Activated CD4-positive, alpha-beta memory T cell treated with anti-CD3 and anti-CD28 coated beads, Interleukin-2, amount 10 ng/mL, durations not matched to agents 7 days and 5 days (primary cell): ENCODE measurements at places on chromosomes 11 and 22. TPM values are rescaled to one million over a fixed set of nuclear protein-coding genes. Genes with fewer than 3 reads are reported as not detected.

DNA sequence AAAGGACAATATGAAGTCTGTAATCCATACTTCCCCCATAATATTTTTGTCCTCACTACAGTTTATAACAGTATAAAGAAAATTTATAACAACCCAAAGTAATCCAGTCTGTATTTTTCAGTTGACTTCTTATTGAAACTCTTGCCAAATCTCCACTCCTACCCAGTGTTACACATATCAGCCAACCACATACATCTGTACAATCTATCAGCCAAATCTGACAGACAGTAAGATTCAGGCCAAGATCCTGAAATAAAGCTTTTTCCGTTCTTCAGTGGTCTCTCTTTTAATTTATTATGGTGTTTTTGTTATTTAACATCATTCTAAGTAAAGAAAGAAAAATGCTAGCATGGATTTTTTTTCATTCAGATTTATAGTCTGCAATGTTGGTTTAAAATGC is 2370.9 kb upstream of the RAG2 start:
- no peaks in the 10 kb centered on the region for H3K36me3 ChIP-seq
- no peak overlapping the region for H3K4me3 ChIP-seq
- H3K27ac ChIP-seq, result no peak overlapping the region
- H3K27me3 ChIP-seq, result no peaks in the 10 kb centered on the region

- H3K4me3 ChIP-seq, result no peak overlapping the region
- no peak for DNase-seq
These were observed 99.4 kb downstream of the PDE3B start for GRCh38 chr11:14742849-14743559.

- H3K27ac ChIP-seq, result no peak overlapping the region
- no peak for DNase-seq
- peaks cover 2% of the 10 kb centered on the region for H3K36me3 ChIP-seq
- H3K4me1 ChIP-seq, result no peaks in the 10 kb centered on the region
- H3K27me3 ChIP-seq, result no peaks in the 10 kb centered on the region
- H3K4me3 ChIP-seq, result no peak overlapping the region
These were observed 53.8 kb downstream of the CASP12 start for GRCh38 chr11:104844451-104844850.

DNA sequence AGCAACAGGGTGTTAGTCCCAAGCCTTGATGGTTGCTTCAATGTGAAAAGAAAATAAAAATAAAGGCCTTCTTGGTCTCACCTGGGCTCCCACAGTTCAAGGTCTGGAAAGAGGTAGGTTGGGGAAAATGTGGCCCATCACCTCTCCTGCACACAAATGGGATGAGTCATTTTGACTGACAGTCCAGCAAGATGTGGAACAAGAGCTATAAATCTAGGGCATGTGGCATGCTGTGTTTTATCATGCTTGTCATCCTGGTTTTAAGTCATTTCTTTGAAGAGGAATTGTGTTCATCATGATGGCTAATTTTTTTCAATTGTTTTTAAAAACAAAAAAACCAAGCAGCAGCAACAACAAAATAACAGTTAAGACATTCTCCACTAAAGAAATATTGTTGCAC is 503.7 kb downstream of the NTM start:
- no peak overlapping the region for H3K4me3 ChIP-seq
- H3K36me3 ChIP-seq, result no peaks in the 10 kb centered on the region
- no peaks in the 10 kb centered on the region for H3K27me3 ChIP-seq
- H3K27ac ChIP-seq, result no peak overlapping the region
- no peak for DNase-seq

GRCh38 chr11:12102588-12103410 is 7.6 kb upstream of the MICAL2 start:
- peaks cover 21% of the 10 kb centered on the region for H3K27me3 ChIP-seq
- peaks cover 49% of the 10 kb centered on the region for H3K4me1 ChIP-seq
- no peak for DNase-seq
- peaks cover 4% of the 10 kb centered on the region for H3K36me3 ChIP-seq

DNA sequence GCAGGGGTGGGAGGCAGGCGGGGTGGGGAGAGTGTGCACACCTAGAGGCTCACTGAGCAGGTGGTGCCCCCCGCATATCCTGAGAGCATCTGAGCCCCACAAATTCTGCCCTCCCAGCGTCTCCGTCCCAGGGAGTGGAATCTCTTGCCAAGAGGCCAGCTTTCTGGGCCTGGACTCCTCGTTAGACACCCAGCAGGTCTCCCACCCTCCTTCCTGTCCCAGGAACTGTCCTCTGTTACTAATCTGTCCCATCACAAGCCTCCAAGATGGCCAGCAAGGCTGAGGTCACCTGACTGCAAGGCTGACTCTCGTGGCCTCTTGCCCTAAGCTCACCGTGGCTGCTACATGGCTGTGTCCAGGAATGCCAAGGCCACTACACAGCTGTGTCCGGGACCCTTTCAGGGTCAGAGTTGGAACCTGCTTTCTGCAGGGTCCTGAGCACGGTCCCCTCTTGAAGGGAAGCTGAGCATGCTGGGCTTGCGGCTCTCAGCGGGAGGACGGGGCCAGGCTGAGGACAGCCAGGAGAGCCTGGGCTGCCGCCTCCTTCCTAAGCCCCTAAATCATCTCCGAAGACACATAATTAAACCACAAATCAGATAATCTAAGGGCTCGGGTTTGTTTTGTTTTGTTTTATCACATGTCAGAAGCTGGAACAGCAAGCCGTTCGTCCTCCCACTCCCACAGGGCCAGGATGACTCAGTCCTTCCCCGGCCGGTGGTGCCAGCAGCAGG is 1327.3 kb downstream of the TBC1D22A start:
- H3K27ac ChIP-seq, result no peak overlapping the region
- H3K27me3 ChIP-seq, result peaks cover 19% of the 10 kb centered on the region
- H3K36me3 ChIP-seq, result no peaks in the 10 kb centered on the region
- no peak for DNase-seq
- H3K4me1 ChIP-seq, result peaks cover 2% of the 10 kb centered on the region

- no peak for DNase-seq
- H3K36me3 ChIP-seq, result no peaks in the 10 kb centered on the region
- no peak overlapping the region for H3K4me3 ChIP-seq
- no peak overlapping the region for H3K27ac ChIP-seq
These were observed 362.7 kb upstream of the CCDC90B start for GRCh38 chr11:83648610-83649527.

DNA sequence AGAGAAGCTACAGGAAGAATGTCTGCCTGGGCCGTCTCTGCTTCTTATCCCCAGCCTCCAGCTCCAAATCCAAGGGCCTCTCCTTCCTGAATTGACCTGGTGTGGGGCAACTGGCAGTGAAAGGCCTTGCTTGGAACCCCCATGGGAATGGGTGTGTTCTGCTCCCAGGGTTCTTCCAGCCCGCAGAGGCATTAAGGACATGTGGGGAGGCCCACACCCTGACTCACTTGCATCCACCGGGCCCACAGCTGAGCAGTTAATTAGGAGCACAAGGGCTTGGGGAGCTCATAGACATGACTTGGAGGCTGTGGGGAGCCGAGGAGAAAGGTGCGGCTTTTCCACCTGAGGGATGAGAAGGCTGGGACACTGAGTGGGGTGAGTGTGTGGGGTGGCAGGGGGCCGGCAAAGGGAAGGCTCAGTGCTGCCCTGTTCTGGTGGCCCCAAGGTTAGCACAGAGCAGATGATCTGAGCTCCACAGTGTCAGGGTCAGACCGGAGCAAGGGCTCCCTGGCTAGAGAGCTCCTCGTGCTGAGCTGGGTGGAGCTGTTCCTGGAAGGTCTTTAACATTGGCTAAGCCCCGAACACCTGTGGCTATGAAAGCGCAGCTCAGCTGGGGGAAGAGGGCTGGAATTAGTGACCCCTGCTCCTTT is 64.5 kb upstream of the NECTIN1 start:
- no peak overlapping the region for H3K4me3 ChIP-seq
- H3K36me3 ChIP-seq, result no peaks in the 10 kb centered on the region
- H3K27me3 ChIP-seq, result peaks cover 17% of the 10 kb centered on the region
- DNase-seq, result no peak
- H3K27ac ChIP-seq, result no peak overlapping the region

DNA sequence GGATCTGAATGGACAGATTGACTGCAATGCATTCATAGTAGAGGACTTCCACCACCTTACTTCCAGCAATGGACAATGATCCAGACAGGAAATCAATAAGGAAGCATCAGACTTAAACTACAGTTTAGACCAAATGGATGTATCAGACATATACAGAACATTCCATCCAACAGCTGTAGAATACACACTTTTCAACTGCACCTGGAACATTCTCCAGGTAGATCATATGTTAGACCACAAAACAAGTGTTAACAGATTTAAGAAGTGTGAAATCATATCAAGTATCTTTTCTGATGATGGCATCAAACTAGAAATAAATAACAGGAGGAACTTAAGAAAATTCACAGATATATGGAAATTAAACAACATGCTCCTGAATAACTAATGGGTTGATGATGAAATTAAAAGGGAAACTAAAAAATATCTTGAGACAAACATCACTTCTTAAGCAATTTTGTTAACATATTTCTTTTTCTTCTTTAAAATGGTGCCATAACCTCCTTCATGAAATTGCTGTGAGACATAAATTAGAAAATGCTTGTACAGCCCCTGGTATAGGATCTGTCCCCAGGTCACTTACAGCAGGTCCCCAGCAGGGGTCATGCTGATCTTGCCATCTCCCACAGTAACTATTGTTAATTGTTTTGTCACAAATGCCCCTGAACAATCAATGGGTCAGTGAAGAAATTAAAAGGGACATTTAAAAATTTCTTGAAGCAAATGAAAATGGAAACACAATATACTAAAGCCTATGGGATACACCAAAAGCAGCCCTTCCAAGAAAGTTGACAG is 100.0 kb upstream of the OR4B1 start:
- H3K27me3 ChIP-seq, result no peaks in the 10 kb centered on the region
- peaks cover 71% of the 10 kb centered on the region for H3K36me3 ChIP-seq
- peaks cover 6% of the 10 kb centered on the region for H3K4me1 ChIP-seq
- no peak for DNase-seq
- H3K27ac ChIP-seq, result no peak overlapping the region
- H3K4me3 ChIP-seq, result no peak overlapping the region

DNA sequence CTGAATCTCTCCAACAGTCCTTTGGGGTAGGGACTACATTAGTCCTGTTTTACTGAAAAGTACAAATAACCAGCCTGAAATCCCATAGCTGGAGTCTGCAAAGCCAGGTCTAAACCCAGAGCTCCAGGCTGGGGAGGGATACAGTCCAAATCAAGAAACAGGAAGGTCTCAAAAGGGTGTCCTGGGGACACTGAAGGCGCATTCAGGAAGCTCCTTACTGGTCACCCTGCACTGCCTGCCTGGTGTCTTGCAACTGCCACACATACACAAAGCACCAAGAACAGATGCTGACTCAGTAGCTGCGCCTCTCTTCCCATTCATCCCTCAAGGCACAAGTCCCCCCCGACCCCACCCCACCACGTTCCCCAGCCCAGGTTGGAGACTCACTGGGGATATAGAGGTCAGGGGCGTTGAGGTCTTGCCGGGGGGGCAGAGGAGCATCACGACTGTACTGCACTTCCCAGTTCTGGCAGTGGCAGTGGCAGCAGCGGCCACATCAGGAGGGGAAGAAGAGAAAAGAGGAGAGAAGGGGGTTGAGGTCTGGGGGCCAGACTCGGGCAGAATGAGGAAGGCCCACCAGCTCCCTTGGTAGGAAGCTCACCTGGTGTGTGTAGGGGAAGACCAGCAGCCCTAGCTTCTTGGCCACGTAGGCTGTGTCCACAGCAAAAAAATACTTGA is 1.6 kb downstream of the YIF1A start:
- peaks cover 14% of the 10 kb centered on the region for H3K27me3 ChIP-seq
- peak overlapping the region; percentile 10 for H3K27ac ChIP-seq
- no peak for DNase-seq
- peaks cover 47% of the 10 kb centered on the region for H3K4me1 ChIP-seq
- H3K36me3 ChIP-seq, result no peaks in the 10 kb centered on the region

- no peaks in the 10 kb centered on the region for H3K27me3 ChIP-seq
- peak; percentile 68 for DNase-seq
- H3K36me3 ChIP-seq, result no peaks in the 10 kb centered on the region
- H3K4me1 ChIP-seq, result no peaks in the 10 kb centered on the region
- no peak overlapping the region for H3K27ac ChIP-seq
- H3K4me3 ChIP-seq, result no peak overlapping the region
These were observed 357.3 kb downstream of the CTTN start for GRCh38 chr11:70755410-70756158.

DNA sequence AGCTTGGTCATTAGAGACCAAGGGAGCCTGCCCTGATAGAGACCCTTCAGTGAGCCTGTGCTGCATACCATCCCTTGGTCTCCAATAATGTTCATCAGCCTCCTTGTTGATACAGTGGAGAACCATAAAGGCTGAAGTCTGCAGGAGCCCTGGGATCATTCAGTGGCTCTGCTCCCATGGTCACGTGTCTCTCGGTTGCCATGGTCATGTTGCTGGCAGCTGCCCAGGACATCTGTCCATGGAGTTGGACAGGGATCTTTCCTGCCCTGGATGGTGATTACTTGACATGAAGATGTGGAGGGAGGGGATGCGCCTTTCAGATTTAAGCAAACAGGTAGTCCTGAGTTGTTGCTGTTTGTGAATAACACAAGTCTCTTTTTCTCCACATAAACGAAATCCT is 38.2 kb downstream of the CYB5R2 start:
- DNase-seq, result no peak
- H3K4me1 ChIP-seq, result peaks cover 2% of the 10 kb centered on the region
- H3K4me3 ChIP-seq, result no peak overlapping the region
- H3K36me3 ChIP-seq, result peaks cover 11% of the 10 kb centered on the region

- H3K27ac ChIP-seq, result no peak overlapping the region
- peaks cover 9% of the 10 kb centered on the region for H3K4me1 ChIP-seq
- peaks cover 15% of the 10 kb centered on the region for H3K27me3 ChIP-seq
- no peaks in the 10 kb centered on the region for H3K36me3 ChIP-seq
- no peak overlapping the region for H3K4me3 ChIP-seq
These were observed 15.6 kb upstream of the MFNG start for GRCh38 chr22:37501610-37502341.

- H3K4me3 ChIP-seq, result no peak overlapping the region
- H3K4me1 ChIP-seq, result no peaks in the 10 kb centered on the region
- no peaks in the 10 kb centered on the region for H3K36me3 ChIP-seq
- no peak for DNase-seq
- no peak overlapping the region for H3K27ac ChIP-seq
These were observed 839.9 kb upstream of the TENM4 start for GRCh38 chr11:80280737-80281136.

DNA sequence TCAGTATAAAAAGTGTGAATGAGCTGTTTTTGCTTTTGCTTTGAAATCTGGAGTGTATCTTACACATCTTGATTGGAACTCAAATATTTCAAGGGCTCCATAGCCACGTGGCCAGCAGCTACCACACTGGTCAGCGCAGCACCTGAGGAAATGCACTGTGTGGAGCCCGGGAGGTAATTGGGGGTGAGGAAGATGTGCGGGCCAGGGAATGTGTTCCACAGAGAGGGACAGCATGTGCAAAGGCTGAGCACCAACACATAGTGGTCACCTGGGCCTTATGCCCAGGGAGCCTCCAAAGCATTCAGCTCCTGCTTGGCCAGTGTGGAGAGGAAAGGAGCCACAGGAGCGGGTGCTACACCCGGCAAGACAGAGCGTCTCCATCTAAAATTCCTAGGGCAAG is 20.8 kb downstream of the RELT start:
- H3K4me1 ChIP-seq, result peaks cover 2% of the 10 kb centered on the region
- H3K27me3 ChIP-seq, result no peaks in the 10 kb centered on the region

MIEF1 gene
- total RNA-seq, result 32.4 TPM

OMP gene
- not detected for total RNA-seq

TUB gene
- total RNA-seq, result 0.05 TPM

DAGLA gene
- 0.10 TPM for total RNA-seq

KRTAP5-2 gene
- not detected for total RNA-seq

SHANK3 gene
- 0.08 TPM for total RNA-seq

MLC1 gene
- total RNA-seq, result 0.50 TPM

SCARF2 gene
- 1.2 TPM for total RNA-seq

TMEM191B gene
- 1.1 TPM for total RNA-seq

SLC25A18 gene
- not detected for total RNA-seq

TNNI2 gene
- 0.60 TPM for total RNA-seq

CARD16 gene
- total RNA-seq, result 98.1 TPM

ZDHHC13 gene
- 26.8 TPM for total RNA-seq

C1QTNF5 gene
- not detected for total RNA-seq

CACNA1I gene
- 8.8 TPM for total RNA-seq
